ENCODE measurements at places on chromosomes 3 and 15. TPM values are rescaled to one million over a fixed set of nuclear protein-coding genes. Genes with fewer than 3 reads are reported as not detected.

MORC1 gene
- not detected for total RNA-seq

ANKUB1 gene
- total RNA-seq: not detected

INSYN1 gene
- total RNA-seq: not detected

DUOX1 gene
- 0.74 TPM for total RNA-seq

SUSD5 gene
- not detected for total RNA-seq

ZWILCH gene
- total RNA-seq: 29.6 TPM

TMEM108 gene
- total RNA-seq: not detected

PLCH1 gene
- total RNA-seq: 0.10 TPM

ZIC1 gene
- not detected for total RNA-seq

RPP25 gene
- total RNA-seq: 3.8 TPM

SPESP1 gene
- 1.5 TPM for total RNA-seq

SERPINI1 gene
- 2.3 TPM for total RNA-seq

KBTBD13 gene
- total RNA-seq: not detected

PP2D1 gene
- not detected for total RNA-seq

CCR8 gene
- 0.51 TPM for total RNA-seq

CFAP100 gene
- total RNA-seq: not detected

ANKRD63 gene
- total RNA-seq: not detected

DPPA2 gene
- not detected for total RNA-seq

ZPLD1 gene
- not detected for total RNA-seq

LMLN gene
- total RNA-seq: 3.6 TPM

LRRC31 gene
- total RNA-seq: not detected

MST1R gene
- total RNA-seq: 0.93 TPM

RBPMS2 gene
- 0.12 TPM for total RNA-seq

HAUS2 gene
- 45.1 TPM for total RNA-seq

DUOX2 gene
- 0.19 TPM for total RNA-seq

SOX14 gene
- not detected for total RNA-seq

ZNF80 gene
- total RNA-seq: 0.33 TPM

RTP4 gene
- 1.7 TPM for total RNA-seq

OIP5 gene
- 13.0 TPM for total RNA-seq

CEMIP gene
- not detected for total RNA-seq

HDAC11 gene
- 4.3 TPM for total RNA-seq

SAXO2 gene
- not detected for total RNA-seq

SKOR1 gene
- 0.12 TPM for total RNA-seq

CMTM8 gene
- total RNA-seq: 13.0 TPM

CNTN3 gene
- not detected for total RNA-seq

CCDC54 gene
- total RNA-seq: not detected

INKA1 gene
- total RNA-seq: 1.0 TPM

MESP2 gene
- total RNA-seq: not detected

All from activated CD4-positive, alpha-beta memory T cell treated with anti-CD3 and anti-CD28 coated beads for 36 hours (primary cell).